ENCODE measurements at places on chromosomes 11 and 22. TPM values are rescaled to one million over a fixed set of nuclear protein-coding genes. Genes with fewer than 3 reads are reported as not detected.

Gene NFAM1
- total RNA-seq, result not detected

Gene SUSD2
- 0.09 TPM for total RNA-seq

Gene TRIM29
- 0.19 TPM for total RNA-seq

Gene PKDREJ
- not detected for total RNA-seq

Gene AP2A2
- 37.9 TPM for total RNA-seq

Gene CNTN5
- total RNA-seq, result not detected

Gene RAB39A
- 0.09 TPM for total RNA-seq

Gene NELL1
- total RNA-seq, result not detected
